NCI-H510A (cell line): ENCODE measurements at places on chromosomes 3 and 15.
A peak's percentile ranks its signal among the peaks of the same experiment; 100 is the strongest.

DNA sequence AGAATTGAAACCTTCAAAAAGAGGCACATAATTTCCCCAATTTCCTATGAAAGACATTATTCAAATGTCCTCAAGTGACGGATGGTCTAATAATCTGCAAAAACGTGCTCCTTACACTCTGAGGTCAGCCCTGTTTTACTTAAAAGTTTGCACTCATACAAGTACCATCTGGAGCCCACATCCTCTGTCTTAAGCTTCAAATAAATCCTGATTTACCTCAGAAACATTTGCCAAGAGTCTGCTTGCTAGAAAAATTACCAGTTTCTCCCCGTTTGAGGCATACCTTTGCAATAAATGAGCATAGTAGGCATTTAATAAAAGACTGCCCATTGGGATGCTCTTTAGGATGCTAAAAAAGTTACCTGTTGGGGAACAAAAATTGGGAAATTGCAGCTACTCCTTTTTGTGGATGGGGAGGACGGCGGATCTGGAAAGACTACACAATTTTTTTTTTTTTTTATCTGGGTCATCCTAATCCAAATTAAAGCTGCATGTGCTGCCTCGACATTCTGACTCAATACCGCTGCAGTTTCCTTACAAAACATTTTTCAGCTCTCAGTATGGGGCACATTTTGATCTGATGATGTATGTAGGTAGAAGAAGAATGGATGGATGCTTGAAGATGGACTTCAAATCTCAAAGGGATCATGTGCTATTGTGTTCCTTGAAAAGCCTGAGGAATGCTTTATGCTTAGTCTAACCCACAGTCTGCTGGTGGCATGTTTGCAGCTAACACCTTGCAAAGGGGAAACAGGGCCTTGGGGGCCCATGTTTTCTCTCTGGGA is 233.7 kb upstream of the ADAMTS9 start:
- DNase-seq, result no peak

DNA sequence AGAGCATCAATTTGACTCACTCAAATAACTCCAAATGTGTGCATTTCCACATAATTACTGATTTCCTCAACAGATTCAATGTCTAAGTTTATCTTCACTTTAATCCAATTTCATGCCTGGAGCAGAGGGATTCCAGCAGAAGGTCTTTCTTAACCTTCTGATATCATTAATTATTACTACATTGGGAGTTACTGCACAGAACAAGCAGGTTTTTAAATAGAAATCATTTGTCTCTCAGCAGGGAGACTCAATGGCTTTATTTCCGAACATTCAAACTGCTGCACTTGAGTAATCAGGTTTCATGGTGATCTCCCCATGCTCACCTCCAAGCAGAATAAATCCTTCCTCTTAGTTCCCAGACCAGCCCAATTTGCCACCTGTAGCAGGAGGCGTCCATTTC is 264.8 kb upstream of the IGF1R start:
- DNase-seq, result no peak

- no peak for DNase-seq
Measured at GRCh38 chr3:75978686-75979085, 193.3 kb upstream of the ZNF717 start.

DNA sequence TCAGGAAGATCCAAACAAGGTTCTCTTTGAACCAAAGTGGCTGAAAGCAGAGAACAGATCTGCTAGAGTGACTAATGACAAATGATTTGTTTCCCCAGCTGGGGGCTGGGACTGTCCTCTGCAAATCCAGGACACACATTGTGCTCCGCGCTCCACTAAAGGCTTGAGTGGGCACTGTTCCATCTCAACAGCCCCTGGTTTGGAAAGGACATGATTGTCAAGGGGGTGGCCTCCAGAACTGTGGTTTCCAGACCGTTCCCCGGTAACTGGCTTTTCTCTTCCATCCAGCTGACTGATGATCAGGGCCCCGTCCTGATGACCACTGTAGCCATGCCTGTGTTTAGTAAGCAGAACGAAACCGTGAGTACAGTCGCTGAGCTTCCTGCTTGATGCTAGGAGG is 91.0 kb downstream of the LRTM1 start:
- DNase-seq, result no peak

GRCh38 chr3:169662132-169662842 is 1.2 kb downstream of the MECOM start:
- peak; percentile 73 for DNase-seq

- DNase-seq, result no peak
Measured at GRCh38 chr15:91376038-91376437, 276.0 kb downstream of the SV2B start.

DNA sequence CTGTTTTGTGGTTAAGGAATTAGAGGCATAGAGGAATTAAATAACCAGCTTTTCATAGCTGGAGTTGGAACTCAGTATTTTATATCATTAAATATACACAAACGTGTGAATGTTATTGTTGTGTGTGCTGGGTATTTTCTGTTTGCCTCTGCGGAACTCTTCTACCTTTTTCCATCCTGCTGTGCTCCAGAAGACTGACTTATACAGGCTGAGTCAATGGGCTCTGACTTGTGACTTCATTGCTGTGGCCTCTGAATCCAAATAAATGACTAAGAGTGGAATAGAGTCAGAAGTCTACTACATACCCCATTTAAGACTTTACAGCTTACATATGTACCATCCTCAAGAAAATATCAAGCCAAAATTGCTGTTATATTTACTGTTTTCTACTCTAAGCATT is 17.6 kb downstream of the ARIH1 start:
- DNase-seq, result no peak
